SK-N-DZ (cell line): ENCODE measurements at places on chromosomes 13 and 19.

GRCh38 chr19:30367006-30367405, 5.2 kb upstream of the ZNF536 start:
- DNase-seq = no peak

- no peak for DNase-seq
Observed at GRCh38 chr13:99254830-99255229, 3.3 kb downstream of the GPR18 start.

GRCh38 chr19:45528744-45529419, 21.6 kb downstream of the VASP start:
- no peak for DNase-seq

DNA sequence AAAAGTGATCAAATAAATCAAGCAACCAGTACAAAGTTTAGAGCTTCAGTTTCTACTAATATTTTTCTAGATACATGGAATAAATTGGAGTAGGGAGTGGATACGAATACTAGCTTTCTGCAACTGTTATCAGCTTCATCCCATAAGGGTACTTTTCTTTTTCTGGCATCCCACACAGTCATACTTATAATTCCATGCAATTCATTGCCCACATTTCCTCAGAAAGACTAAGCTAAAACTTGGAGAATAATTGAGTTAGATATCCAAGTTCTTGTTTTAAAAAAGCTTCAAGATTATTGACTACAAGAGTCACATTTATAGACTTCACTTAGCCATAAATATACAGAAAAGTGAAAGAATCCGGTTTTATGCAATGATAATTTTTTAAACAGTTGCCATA, 186.9 kb downstream of the OLFM4 start:
- DNase-seq = no peak

DNA sequence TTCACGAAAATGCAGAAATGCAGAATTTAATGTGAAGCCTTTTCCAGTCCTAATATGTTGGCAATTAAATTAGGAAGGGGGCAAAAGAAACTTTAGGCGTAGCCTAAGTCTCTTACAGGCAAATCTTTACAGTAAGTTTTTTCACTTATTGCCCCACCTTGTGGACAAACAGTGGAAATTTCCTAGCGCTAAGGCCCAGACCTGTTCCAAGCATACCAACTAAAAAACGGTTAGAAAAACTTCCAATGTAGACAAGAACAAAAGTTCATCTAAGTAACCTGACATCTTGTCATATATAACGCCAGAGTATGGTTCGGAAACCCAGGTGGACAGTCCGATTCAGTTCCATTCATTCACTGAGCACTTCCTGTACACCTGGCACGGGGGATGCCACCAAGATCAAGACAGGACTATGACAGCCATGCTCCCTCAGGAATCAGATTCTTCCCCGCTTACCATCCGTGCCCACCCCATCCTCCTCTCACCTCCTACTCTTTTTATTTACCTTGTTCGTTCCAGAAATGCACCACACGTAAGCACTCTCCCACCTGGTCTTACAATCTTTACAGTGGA, 4.9 kb downstream of the ZAR1L start:
- peak; percentile 66 for DNase-seq

DNA sequence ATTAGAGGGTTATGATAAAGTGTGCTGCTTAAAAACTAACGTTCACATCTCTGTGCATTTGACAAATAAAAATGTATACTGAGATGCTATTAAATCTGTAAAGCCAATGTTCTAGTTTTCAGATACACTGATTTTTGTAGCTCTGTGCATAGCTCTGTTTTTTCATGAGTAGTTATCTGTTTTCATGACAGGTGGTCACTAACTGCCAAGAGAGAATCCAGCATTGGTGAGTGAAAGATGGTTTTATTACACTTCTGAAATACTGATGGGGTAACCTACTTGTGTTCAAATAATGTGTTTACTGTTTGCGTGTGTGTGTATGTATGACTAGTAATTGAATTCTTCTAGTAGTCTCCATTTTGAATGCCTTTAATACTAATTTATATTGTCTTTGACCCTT, 29.0 kb downstream of the URI1 start:
- no peak for DNase-seq

DNA sequence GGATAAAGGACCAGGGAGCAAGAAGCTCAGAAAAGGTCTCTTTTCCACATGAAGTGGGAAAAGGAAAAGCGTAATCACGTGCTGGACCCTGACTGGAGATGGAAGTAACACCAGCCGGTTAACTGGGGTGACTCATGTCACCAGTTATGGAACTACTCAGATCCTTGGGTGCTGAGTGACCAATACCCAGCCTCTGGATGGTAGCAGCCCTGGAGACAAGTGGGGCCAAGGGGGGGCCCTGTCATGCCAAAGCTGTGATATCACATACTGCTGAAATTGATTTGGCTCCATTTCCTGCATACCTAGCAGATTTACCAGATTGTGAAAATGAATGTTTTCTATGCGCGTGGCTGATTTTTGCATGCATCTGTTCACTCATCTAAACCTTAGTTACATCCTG, 158.9 kb downstream of the ZIC5 start:
- DNase-seq = no peak

- no peak for DNase-seq
Observed at GRCh38 chr13:29693275-29693945, 97.9 kb upstream of the SLC7A1 start.

- no peak for DNase-seq
Observed at GRCh38 chr13:21748166-21748565, 77.3 kb downstream of the FGF9 start.

DNA sequence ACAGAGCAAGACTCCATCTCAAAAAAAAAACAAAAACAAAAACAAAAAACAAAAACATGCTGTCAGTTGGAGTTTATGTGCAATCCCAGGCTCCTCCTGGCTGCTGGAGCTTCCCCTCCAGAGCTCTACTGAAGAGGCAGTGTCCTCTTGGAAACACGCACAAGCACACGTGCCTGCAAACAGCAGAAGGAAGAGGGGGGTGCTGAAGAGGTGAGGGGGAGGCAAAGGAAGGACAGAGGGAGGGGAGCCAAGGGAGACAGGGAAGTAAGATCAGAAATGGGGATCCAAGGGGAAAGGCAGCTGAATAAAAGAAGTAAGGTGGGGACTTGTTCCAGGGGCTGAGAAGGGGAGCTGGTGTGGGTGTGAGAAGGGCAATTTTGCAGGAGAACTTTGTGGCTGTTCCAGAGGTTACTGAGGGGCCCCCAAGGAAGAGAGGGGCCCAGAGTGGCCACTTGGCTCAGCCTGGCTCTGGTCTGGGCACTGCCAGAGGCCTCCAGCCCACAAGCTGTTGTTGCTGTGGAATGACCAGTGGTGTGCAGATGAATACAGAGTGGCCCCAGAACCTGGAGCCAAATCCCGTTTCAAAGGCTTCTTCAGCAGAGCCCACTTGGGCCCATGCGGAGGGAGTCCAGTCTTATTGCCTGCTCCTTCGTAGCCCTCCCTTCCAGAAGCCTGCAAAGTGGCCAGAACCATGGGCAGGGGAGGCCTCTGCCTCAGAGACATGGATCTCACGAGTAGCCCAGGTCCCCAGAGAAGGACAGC, 34.4 kb downstream of the LYL1 start:
- DNase-seq = no peak

DNA sequence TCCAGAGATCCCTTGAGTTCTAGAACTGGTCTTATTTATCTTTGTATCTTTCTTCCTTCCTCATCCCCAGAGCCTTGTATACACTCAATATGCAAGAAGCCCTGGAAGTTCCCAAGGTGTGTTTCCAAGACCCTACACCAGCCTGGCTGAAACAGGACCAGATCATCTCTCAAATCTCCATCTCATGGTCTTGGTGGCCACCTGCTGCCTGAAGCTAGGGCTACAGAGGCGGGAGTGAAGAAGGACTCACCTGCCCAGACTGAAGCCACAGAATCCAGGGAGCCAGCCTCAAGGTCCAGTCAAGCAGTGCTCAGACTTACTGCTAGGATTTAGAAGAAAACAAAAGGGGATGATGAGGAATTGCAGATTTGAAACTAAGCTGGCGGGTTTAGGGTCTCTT, 6.1 kb upstream of the CYSLTR2 start:
- no peak for DNase-seq

- DNase-seq = no peak
Observed at GRCh38 chr13:111330066-111330610, 9.7 kb downstream of the TEX29 start.

DNA sequence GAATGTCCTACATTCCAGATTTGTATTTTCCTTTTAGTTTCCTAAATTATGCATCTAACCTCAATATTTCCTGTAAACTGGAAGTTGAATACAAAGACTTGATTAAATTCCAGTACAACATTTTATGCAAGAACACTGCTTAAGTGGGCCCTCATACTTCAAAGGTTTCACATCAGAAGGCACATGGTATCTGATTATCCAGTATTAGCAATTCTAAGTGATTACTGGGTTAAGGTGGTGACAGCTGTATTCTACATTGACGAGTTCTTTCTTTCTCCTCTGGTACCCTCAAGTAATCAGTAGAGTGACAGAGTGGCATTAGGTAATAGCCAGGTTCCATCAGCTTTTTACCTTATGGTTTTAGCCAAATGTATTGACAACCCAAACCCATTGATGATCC, 18.3 kb downstream of the BIVM start:
- DNase-seq = no peak

- peak; percentile 76 for DNase-seq
Observed at GRCh38 chr19:18771328-18772242, 19.5 kb downstream of the COMP start.

- DNase-seq = no peak
Observed at GRCh38 chr13:52195401-52195837, 36.0 kb upstream of the NEK3 start.

DNA sequence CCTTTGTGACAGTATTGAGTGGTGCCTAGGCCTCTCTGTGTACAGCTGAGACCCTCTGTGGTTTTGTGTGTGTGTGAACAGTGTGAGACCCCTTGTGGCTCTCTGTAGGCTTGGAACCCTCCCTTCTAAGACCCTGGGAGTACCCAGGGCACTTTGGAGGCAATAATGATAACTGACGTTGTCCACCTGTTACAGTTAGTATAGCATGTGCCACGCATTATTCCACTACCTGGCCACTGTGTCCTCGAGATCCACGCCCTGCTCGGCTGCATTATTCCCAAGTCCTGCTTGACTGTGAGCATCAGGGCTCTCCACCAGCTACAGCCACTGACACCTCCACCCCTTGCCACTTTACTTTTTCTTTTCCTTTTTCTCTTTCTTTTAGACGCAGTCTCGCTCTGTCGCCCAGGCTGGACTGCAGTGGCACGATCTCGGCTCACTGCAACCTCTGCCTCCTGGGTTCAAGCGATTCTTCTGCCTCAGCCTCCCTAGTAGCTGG, 2.0 kb downstream of the GRAMD1A start:
- DNase-seq = no peak

GRCh38 chr13:92609376-92609775, 617.2 kb upstream of the GPC6 start:
- no peak for DNase-seq

- DNase-seq = no peak
Observed at GRCh38 chr19:35822579-35822978, 9.9 kb upstream of the PRODH2 start.
